ENCODE measurements at places on chromosomes 5 and 9. TPM values are rescaled to one million over a fixed set of nuclear protein-coding genes. Genes with fewer than 3 reads are reported as not detected.

Gene CORO2A
- 0.36 TPM for polyA plus RNA-seq

Gene LCN15
- 0.91 TPM for polyA plus RNA-seq

Gene ABCA1
- polyA plus RNA-seq, result 5.7 TPM

DNA sequence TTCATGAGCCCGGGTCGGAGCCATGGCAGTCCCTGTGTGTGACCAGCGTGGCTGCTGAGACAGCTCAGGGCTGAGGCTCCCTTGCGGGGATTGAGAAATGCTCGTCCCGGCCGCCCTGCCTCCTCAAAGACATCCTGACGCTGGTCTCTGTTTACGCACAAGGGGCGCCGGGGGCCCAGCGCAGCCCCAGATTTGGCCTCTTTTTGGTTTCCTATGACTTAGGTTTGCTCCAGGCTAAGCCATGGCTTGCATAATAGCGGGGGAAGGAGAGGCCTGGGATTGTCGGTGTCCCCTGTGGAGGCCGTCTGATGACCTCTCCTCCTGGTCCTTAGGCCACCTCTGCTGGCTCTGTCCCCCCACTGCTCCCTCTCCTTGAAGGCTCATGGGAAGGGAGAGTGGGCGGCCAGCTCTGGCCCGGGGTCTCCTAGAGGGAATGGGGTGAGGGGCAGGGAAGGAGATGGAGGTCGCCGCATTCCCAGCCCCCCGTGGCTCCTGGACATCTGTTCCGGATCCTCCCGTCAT is 3.5 kb downstream of the LAMC3 start:
- DNase-seq, result no peak

DNA sequence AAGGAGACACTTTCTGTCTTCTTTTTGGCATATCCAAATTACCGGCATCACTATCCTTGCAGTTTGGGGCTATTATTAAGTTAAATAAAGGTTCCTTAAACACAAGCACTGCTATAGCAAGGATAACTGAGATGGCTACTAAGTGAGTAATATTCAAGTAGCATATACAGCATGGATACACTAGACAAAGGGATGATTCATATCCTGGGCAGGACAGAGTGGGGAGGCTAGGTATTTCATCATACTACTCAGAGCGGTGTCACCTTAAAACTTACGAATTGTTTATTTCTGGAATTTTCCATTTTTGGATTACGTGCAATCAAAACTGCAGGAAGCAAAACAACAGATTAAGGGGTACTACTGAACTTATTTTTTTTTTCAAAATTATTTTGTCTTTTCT is 54.1 kb downstream of the FER start:
- DNase-seq, result no peak

DNA sequence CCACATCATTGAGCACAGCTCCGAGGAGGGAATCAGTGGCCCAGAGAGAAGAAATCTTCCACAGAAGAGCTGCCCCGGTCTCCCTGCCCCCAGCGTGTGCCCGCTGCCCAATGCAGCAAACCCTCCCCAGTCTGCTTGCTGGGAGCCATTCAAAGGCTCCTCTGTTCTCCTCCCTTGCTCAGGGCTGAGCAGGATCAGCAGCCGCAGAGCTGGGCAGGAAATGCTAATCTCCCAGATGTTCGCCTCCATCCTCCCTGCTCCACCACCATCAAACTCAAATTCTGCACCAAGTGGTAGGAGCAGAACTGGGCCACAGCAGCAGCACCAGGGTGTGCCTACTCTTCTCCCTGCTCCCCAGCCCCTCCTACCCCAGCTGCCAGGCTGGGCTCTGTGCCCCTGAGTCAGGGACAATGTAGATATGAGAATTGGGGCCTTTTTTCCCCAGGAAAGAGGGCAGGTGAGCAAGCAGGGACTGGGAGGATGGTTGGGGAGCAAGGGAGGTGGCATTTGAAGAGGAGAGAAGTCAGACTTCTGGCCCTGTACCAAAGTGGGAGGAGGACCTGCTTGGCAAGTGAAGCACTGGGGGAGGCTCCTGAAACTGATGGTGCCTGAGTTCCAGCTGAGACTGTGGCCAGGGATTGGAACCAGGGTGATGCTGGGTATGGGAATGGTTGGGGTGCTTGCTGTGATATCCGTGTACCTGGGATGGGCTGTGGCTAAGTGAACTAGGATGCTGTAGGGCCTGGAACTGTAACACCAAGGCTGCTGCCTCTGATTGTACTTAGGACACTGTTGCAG is 1.9 kb upstream of the PCDH1 start:
- no peak for DNase-seq
